ENCODE measurements at places on chromosomes 1 and 21. TPM values are rescaled to one million over a fixed set of nuclear protein-coding genes. Genes with fewer than 3 reads are reported as not detected.

HRNR gene
- total RNA-seq: not detected

SPRR2B gene
- total RNA-seq: not detected

SPRR5 gene
- total RNA-seq: not detected

PLOD1 gene
- total RNA-seq: 309 TPM

SLC22A15 gene
- 7.8 TPM for total RNA-seq

PRKAA2 gene
- total RNA-seq: 1.3 TPM

SLC41A1 gene
- 20.7 TPM for total RNA-seq

AMIGO1 gene
- 0.97 TPM for total RNA-seq

ZSWIM5 gene
- 2.3 TPM for total RNA-seq

CATSPERE gene
- total RNA-seq: 1.7 TPM
